Activated T-helper 2 cell treated with anti-CD3 and anti-CD28 coated beads, Interferon-gamma antibody, Interleukin-2, Interleukin-4, amounts not matched to agents 10 μg/mL and 5 μg/mL and 100 μg/mL, durations not matched to agents 14 hours and 24 hours and 36 hours (primary cell): ENCODE measurements at places on chromosomes 1 and 21. TPM values are rescaled to one million over a fixed set of nuclear protein-coding genes. Genes with fewer than 3 reads are reported as not detected.
A peak's percentile ranks its signal among the peaks of the same experiment; 100 is the strongest.

The RXFP4 gene
- total RNA-seq, result not detected in 2 replicates

The KCNJ15 gene
- 0.27 and 0.60 TPM in 2 replicates for total RNA-seq

The CELA2B gene
- not detected in 2 replicates for total RNA-seq

The VSIG8 gene
- not detected in 2 replicates for total RNA-seq

The GRHL3 gene
- not detected in 2 replicates for total RNA-seq

The GBP5 gene
- total RNA-seq, result 34.3 TPM in 2 replicates

DNA sequence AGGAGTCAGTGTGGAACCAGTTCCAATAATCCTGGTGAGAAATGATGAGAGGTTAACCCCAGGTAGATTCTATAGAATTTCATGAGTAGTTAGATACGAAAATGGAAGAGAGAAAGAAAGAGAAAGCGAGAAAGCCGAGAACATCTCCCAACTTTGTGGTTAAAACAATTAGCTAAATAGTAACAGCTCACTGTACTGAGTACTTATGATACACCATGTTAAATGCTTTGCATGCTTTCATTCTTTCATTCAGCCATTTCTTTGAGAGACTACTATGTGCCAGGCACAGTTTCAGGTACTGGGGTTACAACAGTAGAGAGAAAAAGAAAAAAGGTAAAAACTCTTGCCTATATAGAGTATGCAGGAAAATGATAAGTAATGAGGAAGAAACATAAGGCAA lies 109.7 kb upstream of the SYT6 start:
- H3K27me3 ChIP-seq, result peaks cover 8% of the 10 kb centered on the region
- DNase-seq, result no peak

GRCh38 chr1:208988811-208989222 lies 594.7 kb upstream of the CAMK1G start:
- peaks cover 7% of the 10 kb centered on the region for H3K27me3 ChIP-seq
- H3K27ac ChIP-seq, result peak overlapping the region; percentile 84
- peak overlapping the region; percentile 74 for H3K4me3 ChIP-seq
- no peaks in the 10 kb centered on the region for H3K36me3 ChIP-seq
- peaks cover 13% of the 10 kb centered on the region for H3K4me1 ChIP-seq
- DNase-seq, result peak; percentile 13

- peaks cover 5% of the 10 kb centered on the region for H3K27me3 ChIP-seq
- DNase-seq, result no peak
- no peak overlapping the region for H3K4me3 ChIP-seq
- H3K27ac ChIP-seq, result no peak overlapping the region
Measured at GRCh38 chr1:31579374-31579773, 3.1 kb downstream of the TINAGL1 start.

DNA sequence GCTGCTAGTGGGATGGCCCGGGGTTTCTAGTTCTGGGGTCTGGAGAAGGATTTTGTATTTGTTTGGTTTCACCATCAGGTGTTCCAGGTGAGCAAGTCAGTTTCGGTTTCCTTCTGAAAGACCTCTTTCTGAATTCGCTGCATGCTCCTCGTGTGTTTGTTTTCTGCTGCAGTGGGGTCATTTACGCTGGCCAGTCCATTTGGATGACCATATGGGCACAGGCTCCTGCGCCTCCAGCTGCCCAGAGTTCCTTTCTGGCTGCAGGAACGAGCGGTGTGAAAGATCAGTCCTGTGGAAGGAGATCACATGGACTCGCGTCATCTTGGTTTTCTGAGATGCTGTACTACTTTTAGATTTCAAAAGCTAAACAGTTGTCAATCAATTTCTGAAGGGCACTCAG lies 83.7 kb upstream of the GCLM start:
- no peaks in the 10 kb centered on the region for H3K36me3 ChIP-seq
- no peak overlapping the region for H3K4me3 ChIP-seq
- peaks cover 37% of the 10 kb centered on the region for H3K27me3 ChIP-seq

DNA sequence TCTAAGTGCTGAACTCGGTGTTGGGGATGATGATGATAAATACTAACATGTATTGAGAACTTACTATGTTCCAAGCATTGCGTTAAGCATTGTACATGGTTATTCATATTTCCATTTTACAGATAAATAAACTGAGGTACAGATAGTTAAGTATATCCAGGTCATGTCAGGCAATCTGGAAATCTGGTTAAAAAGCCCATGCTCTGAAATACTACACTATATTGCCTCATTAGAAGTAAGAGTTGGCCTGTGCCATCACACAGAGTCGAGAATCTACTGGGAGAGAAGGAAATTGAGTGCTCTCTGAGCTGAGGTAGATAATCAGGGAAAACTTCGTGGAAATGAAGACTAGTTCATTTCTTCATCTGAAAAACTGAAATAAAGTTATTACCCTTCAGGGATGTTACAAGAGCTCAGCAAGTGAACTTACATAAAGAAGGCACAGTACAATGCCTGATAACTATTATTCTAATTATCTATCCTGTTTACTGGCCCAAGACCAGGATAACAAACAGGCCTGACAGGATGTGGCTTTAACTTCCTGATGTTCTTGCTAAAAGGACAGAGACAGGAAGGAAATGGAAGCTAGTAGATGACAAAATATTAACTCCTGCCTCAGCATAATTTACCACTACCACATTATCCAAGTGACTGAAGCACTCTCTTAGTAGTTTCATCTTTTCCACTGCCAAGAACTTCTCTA lies 85.6 kb downstream of the EPS15 start:
- H3K4me1 ChIP-seq, result peaks cover 21% of the 10 kb centered on the region
- H3K27me3 ChIP-seq, result no peaks in the 10 kb centered on the region
- no peak for DNase-seq
- peak overlapping the region; percentile 6 for H3K27ac ChIP-seq
- no peak overlapping the region for H3K4me3 ChIP-seq

DNA sequence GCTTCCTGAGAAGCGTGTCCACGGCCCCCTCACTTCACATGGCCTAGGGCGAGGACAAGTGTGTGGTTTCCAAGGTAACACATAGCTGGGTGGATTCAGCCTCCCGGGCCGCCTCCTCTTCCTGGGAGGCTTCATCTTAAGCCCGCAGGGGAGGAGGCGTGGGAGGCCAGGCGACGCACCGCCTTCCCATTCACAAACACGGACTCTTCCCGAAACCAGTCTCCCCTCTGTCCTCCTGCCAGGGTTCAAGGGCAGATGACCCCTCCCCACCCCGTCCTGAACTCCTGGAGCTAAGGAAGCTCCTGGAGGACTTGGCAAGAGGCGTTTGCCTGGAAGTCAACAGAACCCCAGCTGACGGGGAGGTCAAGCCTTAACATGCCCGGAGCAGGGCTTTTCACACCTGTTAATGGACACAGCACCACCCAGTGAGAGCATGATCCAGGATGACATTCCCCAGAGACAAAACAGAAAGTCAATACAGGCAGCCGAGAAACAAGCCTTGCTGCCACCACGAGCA lies 56.7 kb downstream of the KCNN3 start:
- DNase-seq, result no peak
- no peak overlapping the region for H3K4me3 ChIP-seq
- peaks cover 13% of the 10 kb centered on the region for H3K4me1 ChIP-seq
- H3K27me3 ChIP-seq, result peaks cover 5% of the 10 kb centered on the region

DNA sequence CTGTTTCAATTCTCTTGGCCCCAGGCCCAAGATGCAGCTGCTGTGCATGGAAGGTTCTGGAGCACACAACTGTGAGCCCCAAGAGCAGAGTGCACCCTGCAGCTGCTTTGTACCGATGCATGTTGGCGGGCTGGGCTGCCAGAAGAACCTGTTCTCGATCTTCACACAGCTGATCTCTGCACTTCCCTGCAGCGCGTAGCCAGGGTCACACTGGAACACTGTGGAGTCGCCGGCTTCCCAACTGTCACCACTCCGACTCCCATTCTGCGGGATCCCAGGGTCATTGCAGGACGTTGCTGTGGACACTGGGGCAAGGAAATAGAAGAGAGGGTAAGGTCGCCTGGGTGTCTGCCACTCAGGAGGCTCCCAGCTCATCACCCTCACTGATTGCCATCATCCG lies 185.4 kb downstream of the ZSCAN20 start:
- no peaks in the 10 kb centered on the region for H3K4me1 ChIP-seq
- no peak overlapping the region for H3K4me3 ChIP-seq
- no peaks in the 10 kb centered on the region for H3K36me3 ChIP-seq
